ENCODE measurements at places on chromosomes 13 and 19. TPM values are rescaled to one million over a fixed set of nuclear protein-coding genes. Genes with fewer than 3 reads are reported as not detected.

Gene TMC4
- total RNA-seq = 38.7 TPM

Gene FUT1
- total RNA-seq = 5.0 TPM

Gene SLC17A7
- 2.8 TPM for total RNA-seq

Gene UBL3
- total RNA-seq = 32.3 TPM

Gene NLRP4
- total RNA-seq = not detected

Gene DAND5
- total RNA-seq = not detected
